Activated B cell treated with CpG ODN at 0.5 μM for 24 hours (primary cell): ENCODE measurements at places on chromosomes 6 and 20. TPM values are rescaled to one million over a fixed set of nuclear protein-coding genes. Genes with fewer than 3 reads are reported as not detected.

- DNase-seq: no peak
Measured at GRCh38 chr20:20529597-20529996, 161.7 kb downstream of the INSM1 start.

C20orf204 gene
- 1.6 and 2.2 TPM in 2 replicates for total RNA-seq

DNA sequence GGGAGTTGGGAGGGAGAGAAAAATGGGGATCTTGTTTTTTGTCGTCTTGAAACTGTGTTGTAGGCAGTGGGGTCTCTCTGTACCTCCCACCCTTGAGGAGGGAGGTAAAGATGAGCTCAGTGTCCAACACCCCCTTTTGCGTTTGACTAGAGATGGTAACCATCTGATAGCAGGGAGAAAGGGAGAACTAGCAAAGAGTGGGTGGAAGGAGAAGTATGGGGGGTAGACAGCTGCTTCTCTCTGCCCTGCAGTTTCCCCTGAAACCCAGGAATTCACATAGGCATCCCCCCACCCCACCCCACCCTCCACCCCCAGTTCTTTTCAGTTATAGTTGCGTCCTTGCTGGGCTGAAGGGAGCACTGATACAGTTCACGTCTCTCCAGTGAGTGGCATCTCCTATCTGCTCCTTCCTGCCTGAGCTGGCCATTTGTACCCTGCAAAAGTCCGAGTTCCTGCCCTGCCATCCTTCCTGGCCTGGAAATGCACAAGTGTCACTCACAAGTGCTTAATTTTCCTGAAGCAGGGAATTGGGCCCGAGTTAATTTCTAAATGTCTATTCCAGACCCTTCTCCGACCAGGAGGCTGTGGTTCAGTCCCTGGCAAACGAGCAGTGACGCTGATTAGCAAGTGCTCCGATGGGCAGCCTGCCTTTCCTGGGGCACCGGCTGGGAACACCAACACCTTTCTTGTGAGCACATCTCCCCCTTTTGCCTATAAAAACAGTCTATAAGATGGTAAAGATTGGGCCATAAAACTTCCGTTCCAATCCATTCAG, 1.5 kb downstream of the SIRPA start:
- DNase-seq: no peak

DNA sequence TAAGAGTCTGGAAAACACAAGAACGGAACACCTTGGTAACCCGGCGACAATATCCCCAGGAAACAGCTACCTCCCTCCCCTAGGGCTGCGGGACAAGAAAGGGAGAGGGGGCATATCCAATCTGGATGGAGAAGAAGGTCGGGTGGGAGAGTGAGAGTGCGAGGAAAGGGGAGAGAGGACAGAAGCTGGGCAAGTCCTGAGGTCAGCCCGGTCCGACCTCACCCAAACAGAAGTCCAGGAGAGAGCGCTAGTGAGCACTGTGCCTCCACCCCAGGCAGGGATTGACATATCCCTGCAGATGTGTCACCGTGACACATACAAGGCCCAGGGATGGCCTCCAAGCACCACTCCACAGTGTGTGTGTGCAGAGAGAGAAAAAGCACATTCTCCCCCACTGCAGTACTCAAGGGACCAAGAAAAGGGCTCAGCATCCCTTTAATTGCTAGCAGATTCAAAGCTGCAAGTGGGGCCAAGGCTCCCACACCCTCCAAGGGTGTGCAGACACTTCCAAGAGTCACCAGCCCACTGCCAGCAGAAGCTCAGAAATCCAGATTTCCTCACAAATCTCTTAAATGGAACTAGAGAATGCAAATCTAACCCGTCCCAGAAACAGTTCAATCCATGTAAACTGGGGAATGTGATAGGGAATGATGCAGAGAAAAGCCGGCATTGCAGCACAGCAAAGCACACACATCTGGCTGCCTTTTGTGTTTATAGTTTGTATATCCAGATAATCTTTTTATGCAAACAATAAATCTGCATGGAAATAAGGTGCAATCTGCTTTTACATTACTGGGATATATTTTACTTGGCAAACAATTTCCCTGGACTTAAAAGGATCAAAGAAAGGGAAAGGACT, 3.1 kb downstream of the PXDC1 start:
- peak; percentile 24 for DNase-seq

DNA sequence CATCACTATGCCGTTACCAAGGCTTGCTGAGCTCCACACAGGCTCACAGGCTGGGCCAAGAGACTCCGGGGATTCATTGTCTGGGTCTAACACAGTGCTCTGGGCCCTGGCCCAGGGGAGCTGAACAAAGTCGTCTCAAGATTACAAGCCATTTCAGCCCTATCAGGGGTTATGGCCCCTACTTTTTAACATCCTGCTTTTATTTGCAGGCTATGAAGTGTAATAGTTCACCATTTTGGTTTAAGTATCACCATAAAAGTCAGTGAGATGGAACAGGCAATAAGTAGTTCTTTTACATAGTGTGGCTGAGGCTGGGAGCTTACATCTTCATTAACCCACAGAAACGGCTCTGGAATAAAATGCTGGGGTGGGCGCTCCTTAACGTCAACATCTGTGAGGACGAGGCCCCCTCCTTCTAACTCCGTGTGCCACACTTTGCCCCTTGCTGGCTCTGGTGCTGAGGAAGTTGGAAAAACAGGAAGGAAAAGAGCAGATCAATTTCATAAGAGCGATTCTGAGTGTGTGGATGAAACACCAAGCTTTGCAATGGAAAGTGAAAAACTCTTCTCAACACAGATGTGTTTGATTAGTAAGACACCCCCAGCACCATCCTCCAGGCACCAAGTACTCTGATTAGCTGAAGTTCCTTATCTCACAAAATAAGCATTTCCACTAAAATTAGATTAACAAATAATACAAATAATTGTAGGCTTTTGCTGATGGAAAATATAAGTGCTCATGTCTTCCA, 447.3 kb downstream of the MAFB start:
- DNase-seq: no peak

GJA1 gene
- total RNA-seq: not detected in 2 replicates

DNA sequence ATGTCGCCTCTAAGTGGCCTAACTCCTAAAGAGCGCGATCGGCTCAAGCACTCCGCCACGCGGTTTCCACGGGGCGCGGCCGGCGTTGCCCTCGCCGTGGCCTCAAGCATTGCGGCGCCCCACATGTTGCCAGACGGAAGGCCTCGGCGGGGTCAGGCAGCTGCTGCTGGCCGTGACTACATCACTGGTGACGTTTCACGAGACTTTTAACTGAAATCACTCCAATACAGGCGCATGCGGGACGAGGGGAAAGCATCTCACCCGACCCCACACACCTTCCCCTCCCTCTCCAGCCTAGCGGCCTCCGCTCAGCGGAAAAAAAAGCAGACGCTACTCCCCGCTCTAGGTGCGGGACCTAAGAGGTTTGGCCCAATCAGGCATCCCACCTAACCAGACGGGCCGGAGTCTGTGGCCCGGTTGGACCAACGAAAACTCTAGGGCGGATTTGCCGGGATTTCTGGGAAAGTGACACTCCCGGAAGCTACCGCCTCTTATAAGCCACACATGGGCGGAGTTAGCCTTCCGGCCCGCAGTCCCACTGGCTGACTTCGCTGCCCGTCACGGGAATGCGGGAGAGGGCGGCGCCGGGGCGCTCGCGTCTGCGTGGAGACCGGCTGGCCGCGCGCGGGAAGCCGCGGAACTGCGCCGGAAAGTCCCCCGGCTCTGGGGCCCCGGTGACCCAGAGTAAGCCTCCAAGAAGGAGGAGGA, at the start of gene NXT1:
Gene NXT1, plus strand, starts transcription at position 596 of the 708 bp plus-strand sequence. CDS start 3,251 bp downstream, outside the sequence.
- peak; percentile 94 for DNase-seq

GRCh38 chr6:2949536-2950083, 21.8 kb downstream of the SERPINB6 start:
- DNase-seq: no peak

- DNase-seq: peak; percentile 39
Measured at GRCh38 chr6:136967876-136968752, 46.0 kb downstream of the SLC35D3 start.

SLC35D3 gene
- not detected in 2 replicates for total RNA-seq
